ENCODE measurements at places on chromosomes 4 and X.

- DNase-seq, result no peak
These were observed 33.6 kb downstream of the LNX1 start for GRCh38 chr4:53557669-53558064.

DNA sequence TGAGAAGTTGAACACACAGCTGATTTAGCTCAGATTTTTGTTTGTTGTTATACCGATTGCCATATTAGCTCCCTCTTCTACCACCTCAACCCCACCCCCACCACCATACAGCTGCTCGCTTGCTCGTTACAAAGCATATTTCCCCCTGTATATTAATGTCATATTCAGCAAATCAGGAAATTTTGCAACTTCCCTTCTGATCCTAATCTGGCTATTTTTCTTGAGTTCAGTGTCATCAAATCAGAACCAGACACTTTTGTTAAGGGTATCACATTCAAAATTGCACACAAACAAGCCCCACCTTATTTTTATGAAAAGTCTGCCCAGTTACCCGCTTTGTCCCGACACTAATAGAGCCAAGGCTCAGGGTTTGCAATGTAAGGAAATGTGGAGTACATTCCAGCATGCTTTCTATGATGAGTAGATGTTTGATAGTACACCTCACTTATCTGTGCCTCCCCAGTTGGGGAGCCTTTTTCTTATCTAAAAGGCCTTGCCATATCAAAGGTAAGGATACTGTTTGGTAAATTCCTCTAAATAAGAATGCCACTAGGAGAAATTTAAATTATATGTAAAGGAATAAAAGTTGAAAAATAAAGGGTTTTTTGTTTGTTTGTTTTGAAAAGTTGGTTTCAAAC, 212.2 kb downstream of the CBR4 start:
- no peak for DNase-seq

GRCh38 chrX:40908026-40908425, 172.7 kb upstream of the MED14 start:
- DNase-seq, result no peak

DNA sequence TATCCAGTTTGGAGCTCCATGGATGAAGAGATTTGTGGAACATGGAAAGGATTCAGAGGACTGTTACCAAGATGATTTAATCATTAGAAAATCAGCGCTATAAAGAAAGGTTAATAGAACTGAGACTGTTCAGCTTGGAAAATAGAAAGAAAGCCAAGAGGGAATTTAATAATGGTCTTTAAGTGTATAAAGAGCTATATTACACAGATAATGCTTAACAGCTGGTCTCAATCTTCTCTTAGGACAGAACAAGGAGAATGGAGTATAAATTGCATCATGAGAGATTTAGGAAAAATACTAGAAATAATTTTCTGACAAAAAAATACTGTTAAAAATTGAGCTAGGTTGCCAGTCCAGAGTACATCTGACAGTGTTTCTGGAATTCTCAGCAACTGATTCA, 91.3 kb upstream of the MAGEC2 start:
- no peak for DNase-seq

- no peak for DNase-seq
These were observed 663 bp upstream of the USP53 start for GRCh38 chr4:119211867-119212233.

GRCh38 chr4:128427832-128428366, 140.3 kb upstream of the PGRMC2 start:
- no peak for DNase-seq
